ENCODE measurements at places on chromosomes 1 and 21.

- no peaks in the 10 kb centered on the region for H3K27me3 ChIP-seq
- no peak overlapping the region for H3K27ac ChIP-seq
- no peak overlapping the region for H3K4me3 ChIP-seq
- peaks cover 93% of the 10 kb centered on the region for H3K36me3 ChIP-seq
Measured at GRCh38 chr1:203706444-203706843, 58.5 kb upstream of the LAX1 start.

DNA sequence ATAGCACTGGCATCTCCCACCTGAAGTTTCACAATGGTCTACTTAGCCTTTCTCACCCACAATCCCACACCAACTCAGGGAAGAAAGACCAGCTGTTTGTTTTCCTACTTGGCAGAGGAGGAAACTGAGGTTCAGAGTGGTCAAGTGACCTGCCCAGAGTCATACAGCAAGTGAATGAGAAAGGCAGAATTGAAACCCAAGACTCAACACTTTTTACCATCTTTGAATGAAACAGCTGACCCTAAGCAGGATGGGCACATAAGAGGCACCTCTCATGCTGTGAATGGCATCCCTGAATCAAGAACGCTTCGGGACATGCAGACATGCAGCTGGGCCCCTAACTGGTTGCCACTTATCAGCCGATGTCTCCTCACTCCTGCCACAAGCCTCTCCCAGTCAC, 193.8 kb downstream of the HIVEP3 start:
- no peak overlapping the region for H3K27ac ChIP-seq
- no peaks in the 10 kb centered on the region for H3K4me1 ChIP-seq
- no peaks in the 10 kb centered on the region for H3K27me3 ChIP-seq
- no peak for DNase-seq
- no peaks in the 10 kb centered on the region for H3K36me3 ChIP-seq
- no peak overlapping the region for H3K4me3 ChIP-seq

DNA sequence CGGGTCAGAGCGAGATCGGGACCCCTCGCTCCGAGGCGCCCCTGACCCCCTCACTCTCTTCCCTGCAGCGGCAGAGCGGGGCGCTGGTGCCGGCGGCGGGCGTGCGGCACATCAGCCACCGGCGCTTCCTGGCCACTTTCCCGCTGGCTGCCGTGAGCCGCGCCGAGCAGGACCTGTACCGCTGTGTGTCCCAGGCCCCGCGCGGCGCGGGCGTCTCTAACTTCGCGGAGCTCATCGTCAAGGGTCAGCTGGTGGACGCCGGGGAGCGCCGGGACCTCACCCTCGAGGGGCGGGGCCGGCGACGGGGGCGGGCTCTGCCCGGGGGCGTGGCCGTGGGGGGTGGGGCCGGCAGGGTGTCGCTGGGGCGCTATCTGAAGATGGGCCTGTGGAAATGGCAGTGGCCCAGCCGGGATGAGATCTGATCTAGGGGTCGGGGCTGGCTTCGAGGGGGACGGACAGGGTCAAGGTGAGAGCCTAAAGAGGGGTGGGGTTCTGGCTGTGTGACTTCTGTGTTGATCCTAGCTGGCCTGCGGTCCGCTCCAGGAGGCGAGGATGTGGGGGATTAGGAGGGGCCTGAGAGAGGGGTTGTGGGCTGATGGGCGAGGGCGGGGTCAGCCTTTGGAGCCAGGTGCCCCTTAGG, 23.6 kb downstream of the PTPRU start:
- peaks cover 43% of the 10 kb centered on the region for H3K4me1 ChIP-seq
- H3K27ac ChIP-seq = peak overlapping the region; percentile 1
- peak overlapping the region; percentile 51 for H3K4me3 ChIP-seq
- H3K27me3 ChIP-seq = no peaks in the 10 kb centered on the region
- peak; percentile 36 for DNase-seq

GRCh38 chr1:34631126-34631525, 123.7 kb upstream of the GJB5 start:
- H3K27ac ChIP-seq = no peak overlapping the region
- no peak for DNase-seq
- no peak overlapping the region for H3K4me3 ChIP-seq

DNA sequence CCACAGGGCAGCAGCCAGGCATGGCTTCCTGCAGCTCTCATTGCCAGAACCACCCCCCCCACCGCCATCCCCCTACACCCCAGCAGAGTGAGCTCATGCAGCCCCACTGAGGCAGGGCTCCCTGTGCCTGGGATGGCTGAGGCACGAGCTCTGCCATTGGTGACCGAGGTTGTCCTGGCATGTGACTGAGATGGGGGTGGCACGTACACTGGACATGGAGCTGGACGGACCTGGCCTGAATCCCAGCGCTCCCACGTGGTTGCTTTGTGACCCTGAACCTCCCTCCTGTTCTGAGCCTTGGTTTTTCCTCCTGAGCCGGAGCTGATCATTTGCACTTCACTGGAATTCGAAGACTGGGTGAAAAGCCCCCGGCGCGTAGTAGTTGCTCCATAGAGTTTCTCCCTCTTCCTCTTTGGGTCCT, 28.3 kb downstream of the ALPL start:
- H3K36me3 ChIP-seq = no peaks in the 10 kb centered on the region
- peak overlapping the region; percentile 61 for H3K27ac ChIP-seq
- no peaks in the 10 kb centered on the region for H3K27me3 ChIP-seq
- H3K4me1 ChIP-seq = no peaks in the 10 kb centered on the region
- DNase-seq = peak; percentile 21

GRCh38 chr1:175094626-175095025, 27.0 kb downstream of the TNN start:
- no peaks in the 10 kb centered on the region for H3K4me1 ChIP-seq
- no peak for DNase-seq
- no peak overlapping the region for H3K27ac ChIP-seq
- H3K4me3 ChIP-seq = no peak overlapping the region

DNA sequence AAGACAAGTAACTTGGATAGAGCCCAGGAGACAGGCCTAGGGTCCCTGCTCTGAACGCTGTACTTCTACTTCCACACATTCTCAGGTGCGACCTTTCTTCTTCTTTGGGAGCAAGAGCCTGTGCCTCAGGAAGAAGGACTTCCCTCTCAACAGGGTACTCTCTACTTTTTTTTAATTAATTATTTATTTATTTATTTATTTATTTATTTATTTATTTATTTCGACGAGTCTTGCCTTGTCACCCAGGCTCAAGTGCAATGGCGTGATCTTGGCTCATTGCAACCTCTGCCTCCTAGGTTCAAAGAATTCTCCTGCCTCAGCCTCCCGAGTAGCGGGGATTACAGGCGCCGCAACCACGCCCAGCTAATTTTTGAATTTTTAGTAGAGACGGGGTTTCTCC, 361.6 kb downstream of the FAM72C start:
- no peaks in the 10 kb centered on the region for H3K36me3 ChIP-seq
- DNase-seq = no peak
- H3K4me1 ChIP-seq = no peaks in the 10 kb centered on the region
- H3K27ac ChIP-seq = no peak overlapping the region

DNA sequence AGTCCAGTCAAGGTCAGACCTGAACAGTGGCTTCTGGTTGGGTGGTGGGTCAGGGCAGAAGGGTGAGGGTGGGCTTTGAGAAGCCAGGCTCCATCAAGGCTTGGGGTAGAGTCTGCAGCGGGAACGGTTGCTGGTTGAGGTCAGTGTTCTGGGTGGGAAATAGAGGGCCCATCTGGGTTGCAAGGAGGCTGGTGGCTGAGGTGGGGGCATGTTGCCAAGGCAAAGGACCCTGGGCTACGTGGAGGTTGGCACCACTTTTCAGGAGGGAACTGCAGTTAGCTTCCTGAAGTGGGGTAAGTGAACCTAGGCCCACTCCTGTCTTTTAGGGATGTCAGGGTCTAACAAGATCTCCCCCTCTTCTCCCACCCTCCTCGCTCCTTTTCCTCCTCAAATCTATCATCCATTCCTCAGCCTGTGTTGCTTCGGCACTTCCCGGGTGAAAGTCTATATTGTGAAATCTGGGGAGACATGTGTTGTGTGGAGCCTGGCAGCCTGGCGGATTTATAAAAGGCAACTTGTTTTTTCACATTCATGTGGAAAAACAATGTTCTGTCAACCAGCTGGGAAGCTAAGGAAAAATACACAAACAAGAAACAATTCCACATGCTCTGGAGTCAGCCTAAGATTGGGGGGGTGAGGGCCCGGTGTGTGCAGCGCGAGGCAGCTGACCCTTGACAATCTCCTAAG, 1.5 kb downstream of the IL22RA1 start:
- no peaks in the 10 kb centered on the region for H3K27me3 ChIP-seq
- DNase-seq = no peak
- H3K4me1 ChIP-seq = no peaks in the 10 kb centered on the region
- no peak overlapping the region for H3K27ac ChIP-seq
- H3K36me3 ChIP-seq = no peaks in the 10 kb centered on the region
